ENCODE measurements at places on chromosomes 4 and X.
A peak's percentile ranks its signal among the peaks of the same experiment; 100 is the strongest.

DNA sequence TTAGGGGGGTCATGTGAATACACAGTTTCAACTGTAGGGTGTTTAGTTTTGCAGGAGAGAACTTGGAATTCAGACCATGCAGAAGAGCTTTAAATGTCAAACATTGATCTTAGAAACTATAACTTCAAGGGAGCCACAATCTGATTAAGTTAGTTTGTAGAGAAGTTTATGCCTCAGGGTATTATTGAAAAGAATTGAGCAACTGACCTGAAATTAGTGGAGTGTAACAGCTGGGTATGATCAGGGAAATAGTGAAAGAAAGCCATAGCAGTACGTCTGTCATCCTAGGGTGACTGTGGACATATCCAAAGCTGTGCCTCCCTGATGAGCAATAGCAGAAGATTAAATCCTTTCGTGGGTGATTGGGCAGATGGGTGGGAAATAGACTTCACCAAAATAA, 63.8 kb downstream of the FAM47B start:
- no peak for DNase-seq

GRCh38 chrX:129653181-129653970, 1.4 kb downstream of the APLN start:
- no peak for DNase-seq

DNA sequence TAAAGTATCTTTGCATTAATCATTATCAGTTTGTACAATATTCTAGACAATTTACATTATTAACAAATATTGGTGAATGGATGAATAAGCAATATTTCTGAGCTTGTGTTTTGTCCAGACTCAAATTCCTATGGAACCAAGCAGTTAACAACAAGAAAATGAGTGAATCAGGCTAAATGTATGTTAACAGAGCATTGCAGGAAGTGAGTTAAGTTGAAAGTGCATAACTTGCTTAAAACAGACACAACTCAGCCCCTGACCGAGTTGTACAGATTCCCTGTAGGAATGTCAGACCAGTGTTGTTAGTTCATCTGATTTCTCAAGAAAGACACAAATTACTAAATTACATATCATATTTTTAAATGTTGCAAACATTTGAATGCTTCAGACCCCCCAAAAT, 23.7 kb upstream of the CSN1S1 start:
- DNase-seq, result no peak

DNA sequence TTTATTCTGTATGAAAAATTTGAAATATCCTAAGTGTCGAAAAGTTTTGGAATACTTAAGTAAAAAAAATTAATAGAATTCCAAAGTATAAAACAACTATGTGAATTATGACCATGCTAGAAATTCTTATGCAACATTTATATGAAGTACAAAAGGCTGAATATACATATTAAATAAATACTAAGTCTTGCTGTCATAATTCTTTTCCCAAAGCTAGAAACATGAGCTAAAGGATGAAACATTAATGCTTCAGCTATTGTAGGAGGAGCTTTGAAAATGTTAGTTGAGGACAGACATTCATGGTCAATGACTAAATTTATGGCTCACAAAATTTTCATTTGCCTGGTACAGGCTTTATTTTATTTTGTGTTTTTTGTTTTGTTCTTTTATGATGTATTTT, 207.3 kb downstream of the GABRB1 start:
- DNase-seq, result no peak

DNA sequence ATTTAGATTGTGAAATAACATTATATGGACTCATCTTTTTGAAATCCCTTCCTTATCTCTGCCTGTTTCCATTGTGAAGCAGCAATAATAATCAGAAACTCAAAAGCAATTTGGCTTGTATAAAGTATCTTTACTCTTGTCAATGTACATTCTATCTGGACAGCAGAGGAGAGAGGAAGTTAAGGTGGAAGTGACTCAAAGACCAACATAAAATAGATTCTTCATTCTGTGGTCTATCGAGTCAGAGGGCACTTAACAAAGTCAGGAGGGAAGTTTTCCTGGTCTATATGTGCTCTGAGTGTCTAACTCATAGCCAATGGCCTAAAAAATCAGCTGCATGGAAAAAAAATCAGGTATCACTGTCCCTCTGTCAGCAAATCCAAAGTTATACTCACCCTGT, 155.5 kb downstream of the EMCN start:
- DNase-seq, result no peak

GRCh38 chr4:102169345-102169744, 175.9 kb downstream of the SLC39A8 start:
- no peak for DNase-seq

DNA sequence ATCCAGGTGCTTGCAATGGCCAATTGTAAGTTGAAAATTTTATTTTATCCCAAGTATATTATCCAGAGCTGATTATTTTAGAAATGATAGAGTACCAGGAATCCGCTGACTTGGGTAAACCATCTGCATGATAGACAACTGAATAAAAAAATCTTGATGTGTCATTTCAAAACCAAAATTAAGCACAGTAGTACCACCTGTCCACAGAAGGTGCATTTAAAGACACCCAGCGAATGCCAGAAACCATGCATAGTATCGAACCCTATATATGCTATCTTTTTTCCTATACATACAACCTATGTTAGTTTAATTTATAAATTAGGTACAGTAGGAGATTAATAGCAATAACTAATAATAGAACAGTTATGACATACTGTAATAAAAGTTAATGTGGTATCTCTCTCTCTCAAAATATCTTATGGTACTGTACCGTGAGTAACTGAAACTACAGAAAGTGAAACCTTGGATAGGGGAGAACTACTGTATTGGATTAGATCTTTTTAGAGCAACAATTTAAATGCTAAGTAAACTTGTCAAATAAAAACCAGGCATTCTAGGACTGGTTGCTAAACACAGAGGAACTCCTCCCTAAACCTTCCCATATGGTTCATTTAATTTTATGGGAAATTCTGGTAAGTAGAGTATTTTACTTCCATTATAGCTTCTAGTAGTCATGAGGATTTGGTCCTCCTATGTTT, 6.2 kb downstream of the NEIL3 start:
- no peak for DNase-seq

- no peak for DNase-seq
Observed at GRCh38 chrX:30668581-30668980, 15.4 kb downstream of the GK start.

DNA sequence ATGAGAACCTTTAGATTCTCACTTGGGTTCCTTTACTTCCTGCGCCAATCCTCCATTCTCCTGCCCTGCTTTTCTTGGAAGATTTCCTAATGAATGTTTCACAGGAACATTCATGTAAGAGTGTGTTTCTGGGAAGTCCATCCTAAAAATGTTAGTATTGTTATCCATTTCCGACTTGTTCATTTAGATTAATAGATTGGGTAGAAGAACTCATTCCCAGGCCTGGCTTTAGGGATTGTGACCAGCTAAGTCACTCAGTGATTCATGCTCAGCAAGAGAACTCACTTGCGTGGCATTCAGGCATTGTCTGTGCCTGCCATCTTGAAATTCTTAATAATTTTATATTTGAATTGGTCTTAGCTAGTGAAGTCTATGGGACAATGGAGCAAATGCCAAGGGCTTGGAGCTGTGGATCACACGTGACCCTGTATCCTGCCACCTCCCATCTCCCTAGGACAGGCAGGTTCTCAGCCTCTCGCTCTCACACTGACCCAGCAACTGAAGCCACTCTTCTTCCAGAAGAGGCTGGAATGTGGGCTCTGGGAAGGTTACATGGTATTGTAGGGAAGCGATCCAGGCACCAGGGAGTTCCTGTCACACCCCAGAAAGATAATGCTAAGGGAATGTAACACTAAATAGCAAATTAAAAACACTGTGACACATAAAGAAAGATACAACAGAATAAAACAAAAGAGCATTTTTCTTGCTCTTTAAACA, 562.1 kb downstream of the TMA16 start:
- no peak for DNase-seq

GRCh38 chr4:38946919-38947318, 79.3 kb downstream of the FAM114A1 start:
- DNase-seq, result no peak

GRCh38 chrX:105820247-105820646, 2.1 kb upstream of the NRK start:
- DNase-seq, result no peak

- DNase-seq, result no peak
Observed at GRCh38 chr4:130393642-130394041, 1297.7 kb downstream of the C4orf33 start.

DNA sequence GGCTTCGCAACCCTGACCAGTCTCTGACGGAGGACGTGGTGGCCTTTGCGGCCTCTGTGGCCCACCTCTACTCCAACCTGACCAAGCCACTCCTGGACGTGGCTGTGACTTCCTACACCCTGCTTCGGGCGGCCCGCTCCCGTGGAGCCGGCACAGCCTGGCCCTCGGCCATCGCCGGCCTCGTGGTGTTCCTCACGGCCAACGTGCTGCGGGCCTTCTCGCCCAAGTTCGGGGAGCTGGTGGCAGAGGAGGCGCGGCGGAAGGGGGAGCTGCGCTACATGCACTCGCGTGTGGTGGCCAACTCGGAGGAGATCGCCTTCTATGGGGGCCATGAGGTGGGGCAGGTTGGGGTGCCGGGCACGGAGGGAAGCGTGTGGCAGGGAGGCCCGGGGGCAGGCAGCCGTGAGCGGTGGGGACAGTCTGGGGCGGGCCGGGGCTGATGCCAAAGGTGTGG, 1.2 kb downstream of the ABCD1 start:
- DNase-seq, result no peak

DNA sequence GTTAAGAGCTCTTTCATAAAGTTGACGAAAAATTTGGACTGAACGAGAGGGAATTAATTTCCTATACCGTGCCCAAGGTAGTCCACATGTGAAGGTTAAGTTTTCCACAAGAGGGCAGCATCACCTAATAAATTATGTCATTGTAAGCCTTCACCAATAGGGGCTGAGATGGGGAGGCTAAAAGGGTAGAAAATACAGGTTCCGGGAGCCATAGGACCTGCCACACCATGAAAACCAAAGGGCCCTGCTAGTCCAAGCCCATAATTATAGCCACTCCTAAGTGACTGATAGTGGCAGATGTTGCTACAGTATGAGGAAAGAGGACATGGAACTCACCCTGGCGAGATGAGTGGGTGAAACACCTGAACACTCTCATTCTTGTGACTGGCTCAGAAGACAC, 122.2 kb downstream of the SHROOM4 start:
- DNase-seq, result no peak

- no peak for DNase-seq
Observed at GRCh38 chr4:40228497-40229365, 31.9 kb downstream of the RHOH start.

DNA sequence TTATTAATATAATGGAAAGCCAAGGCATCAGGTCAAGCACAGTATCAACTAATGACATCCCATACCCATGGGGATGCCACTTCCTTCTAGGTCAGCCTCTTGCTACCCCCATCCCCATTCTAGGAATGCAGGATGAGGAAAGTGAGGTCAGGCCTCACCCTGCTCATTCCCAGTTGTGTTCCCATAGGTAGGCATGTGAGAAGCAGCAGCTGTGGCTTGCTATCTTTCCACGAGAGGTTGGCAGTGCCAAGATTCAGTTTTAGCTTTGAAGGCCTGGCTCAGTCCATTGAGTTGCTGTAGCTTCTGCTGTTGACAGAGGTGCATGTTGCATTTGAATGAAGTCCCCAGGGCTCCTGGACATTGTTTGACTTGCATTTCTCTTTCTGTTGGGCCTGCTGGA, 15.5 kb downstream of the LONRF3 start:
- DNase-seq, result no peak

DNA sequence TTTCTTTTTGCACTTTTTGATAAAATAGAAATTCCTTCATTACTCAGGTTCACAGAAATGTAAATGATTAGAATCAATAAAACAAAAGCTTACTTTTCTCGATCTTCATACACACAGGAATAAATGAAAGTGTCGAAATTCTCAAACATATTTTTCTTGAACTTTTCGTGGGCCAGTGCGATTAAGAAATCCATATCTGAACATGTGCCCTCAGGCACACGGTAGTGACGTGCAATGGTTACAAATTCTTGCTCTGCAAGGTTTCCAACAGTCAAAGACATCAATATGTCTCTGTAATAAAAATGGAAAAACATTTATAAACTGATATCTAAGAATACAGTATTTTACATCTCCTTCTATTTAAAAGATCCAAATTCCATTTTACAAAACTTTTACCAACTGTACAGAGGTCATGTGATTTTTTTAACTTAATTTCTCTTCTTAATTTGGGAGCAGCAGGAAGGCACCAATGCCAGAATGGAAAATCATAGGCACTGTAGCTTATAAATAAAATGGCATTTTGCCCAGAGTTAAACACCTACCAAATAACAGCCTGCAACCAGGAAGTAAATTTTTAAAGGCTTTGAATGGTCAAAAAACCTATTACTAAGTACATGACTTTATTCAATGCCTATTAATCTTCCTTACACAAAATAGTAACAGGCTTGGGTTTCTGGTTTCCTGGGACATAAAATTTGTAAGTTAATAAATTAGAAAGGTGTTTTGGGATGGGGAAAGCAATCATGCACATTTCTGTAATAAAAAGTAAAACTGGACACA, 165.0 kb downstream of the EFHC2 start:
- no peak for DNase-seq

GRCh38 chr4:42568610-42569207, 88.2 kb downstream of the ATP8A1 start:
- peak; percentile 69 for DNase-seq

GRCh38 chr4:76948443-76949275, 893 bp upstream of the SEPTIN11 start:
- peak; percentile 38 for DNase-seq

GRCh38 chrX:72060921-72061490, 70.7 kb downstream of the RTL5 start:
- no peak for DNase-seq

- DNase-seq, result no peak
Observed at GRCh38 chr4:147012059-147012707, 66.5 kb upstream of the TTC29 start.

GRCh38 chrX:145848448-145848847, 30.8 kb downstream of the SLITRK2 start:
- no peak for DNase-seq

- DNase-seq, result no peak
Observed at GRCh38 chr4:89173336-89174090, 62.2 kb downstream of the TIGD2 start.

GRCh38 chr4:71980976-71981375, 50.8 kb upstream of the NPFFR2 start:
- DNase-seq, result no peak

Measured in T-helper 2 cell (primary cell).